ENCODE measurements at places on chromosomes 5 and 9.

GRCh38 chr5:126015235-126016181 is 407.7 kb upstream of the GRAMD2B start:
- no peak for DNase-seq

GRCh38 chr5:68288707-68289134 is 73.2 kb downstream of the PIK3R1 start:
- DNase-seq = peak; percentile 15

GRCh38 chr9:112774006-112774996 is 23.7 kb downstream of the SNX30 start:
- no peak for DNase-seq

DNA sequence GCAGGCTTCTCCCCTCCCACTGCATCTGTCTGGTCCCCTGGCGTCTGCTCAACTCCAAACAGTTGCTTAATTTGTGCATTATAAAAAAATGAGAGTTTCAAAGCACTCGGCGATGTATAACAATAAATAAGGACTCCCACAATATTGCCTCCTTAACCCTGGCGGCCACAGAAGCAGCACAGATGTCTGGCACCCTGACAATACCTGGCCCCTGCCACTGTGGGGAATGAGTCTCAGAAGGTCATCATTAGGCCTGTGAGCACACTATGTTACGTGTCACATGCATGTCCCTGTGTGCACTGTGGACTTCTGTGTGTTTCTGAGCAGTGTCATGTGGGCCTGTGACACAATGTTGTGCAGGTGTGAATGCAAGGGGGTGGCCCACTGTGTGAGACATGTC is 236.5 kb downstream of the PBX3 start:
- DNase-seq = no peak

GRCh38 chr9:87278971-87279733 is 218.5 kb upstream of the DAPK1 start:
- DNase-seq = no peak

GRCh38 chr9:14945351-14945750 is 35.1 kb upstream of the FREM1 start:
- no peak for DNase-seq

DNA sequence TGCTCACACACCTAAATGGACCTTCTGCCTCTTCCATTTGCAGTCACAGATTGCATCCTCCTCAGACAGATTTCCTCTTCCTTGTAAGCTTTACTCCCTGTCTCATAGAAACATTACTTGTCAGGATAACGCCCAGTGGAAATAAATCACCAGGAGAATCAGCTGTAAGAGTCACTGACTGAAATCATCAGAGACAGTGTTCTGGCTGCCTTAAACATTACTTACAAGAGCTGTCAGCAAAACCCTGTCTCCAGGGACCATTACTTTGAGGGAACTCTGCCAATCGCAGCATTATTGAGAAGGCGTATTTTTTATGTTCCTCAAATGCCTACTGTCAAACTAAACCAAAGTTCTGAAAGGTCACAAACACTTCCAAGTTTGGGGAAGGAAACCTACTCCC is 5.9 kb downstream of the DPYSL3 start:
- no peak for DNase-seq

DNA sequence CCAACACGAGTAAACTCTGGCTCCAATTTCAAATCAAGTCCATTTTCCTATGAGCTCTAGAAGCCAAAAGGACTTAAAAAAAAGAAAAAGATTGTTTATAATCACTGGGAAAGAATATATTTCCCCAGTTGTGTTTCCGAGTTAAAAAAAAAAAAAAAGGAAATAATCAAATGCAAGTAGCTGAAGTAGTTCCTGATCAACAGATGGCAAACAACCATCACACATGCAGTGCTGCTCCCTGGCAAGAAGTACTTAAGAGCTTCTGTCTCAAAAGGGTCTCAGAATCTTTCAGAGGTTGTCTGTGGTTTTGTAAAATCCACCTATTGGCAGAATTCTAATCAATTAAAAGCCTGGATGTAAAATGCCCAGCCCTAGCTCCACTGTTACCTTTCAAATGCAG is 387.9 kb downstream of the RAB3C start:
- DNase-seq = no peak

DNA sequence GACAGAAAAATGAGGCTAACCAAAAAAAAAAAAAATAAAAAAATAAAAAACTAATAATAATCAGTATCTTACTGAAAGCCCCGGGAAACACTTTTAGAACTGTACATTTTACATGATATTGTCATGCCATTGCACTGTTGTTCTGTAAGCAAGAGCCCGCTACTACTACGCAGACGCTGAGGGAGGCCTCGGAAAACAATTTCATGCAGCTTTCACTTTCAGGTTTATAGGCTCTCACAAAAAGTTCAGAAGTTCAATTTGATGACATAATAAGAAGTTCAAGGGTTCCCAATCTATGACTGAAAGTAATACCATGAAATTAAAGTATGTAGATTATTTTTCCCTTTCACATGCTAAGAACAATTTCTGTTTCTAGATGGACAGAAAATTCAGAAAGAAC is 318.3 kb upstream of the ITGA1 start:
- DNase-seq = no peak

DNA sequence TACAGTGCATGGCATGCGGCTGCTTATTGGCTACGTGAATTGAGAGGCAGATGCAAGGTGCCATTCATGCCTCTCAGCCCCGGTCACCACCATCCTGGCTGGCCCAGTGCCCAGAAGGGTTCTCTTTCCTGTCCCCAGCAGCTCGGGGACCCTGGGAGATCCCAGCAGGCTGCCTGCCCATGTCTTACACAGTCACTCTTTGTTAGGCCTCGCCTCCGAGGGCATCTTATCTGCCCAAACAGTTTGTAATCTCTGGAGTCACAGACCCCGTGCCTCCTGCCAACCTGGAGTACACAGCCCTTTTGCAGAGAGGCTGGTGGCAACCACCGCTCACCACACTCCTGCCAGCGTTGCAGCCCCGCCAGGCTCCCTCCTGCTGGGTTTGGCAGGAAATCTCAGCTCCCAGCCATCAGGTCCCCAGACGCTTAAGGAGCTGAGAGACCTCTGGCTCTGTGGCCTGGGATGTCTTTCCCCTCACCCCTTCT is 7.0 kb upstream of the AK1 start:
- DNase-seq = no peak

DNA sequence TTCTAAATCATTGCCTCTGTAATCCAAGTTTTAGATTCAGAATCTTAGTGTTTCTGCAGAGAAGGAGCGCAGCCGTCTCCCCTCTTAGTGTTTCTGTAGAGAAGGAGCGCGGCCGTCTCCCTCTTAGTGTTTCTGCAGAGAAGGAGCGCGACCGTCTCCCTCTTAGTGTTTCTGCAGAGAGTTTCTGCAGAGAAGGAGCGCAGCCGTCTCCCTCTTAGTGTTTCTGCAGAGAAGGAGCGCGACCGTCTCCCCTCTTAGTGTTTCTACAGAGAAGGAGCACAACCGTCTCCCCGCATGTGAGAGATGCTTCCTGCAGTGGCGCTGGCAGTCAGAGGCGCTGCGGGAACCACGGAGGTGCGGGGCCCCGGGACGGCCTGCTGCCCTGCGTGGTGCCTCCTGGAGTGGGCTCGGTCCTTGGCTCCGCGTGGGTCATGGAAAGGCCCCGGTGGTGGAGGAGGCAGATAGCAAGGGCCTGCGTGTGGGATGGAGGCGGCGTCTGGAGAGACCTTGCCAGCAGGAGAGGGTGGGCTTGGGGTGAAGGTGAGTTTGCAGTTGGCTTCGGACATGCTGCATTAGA is 10.9 kb downstream of the CEP72 start:
- no peak for DNase-seq

DNA sequence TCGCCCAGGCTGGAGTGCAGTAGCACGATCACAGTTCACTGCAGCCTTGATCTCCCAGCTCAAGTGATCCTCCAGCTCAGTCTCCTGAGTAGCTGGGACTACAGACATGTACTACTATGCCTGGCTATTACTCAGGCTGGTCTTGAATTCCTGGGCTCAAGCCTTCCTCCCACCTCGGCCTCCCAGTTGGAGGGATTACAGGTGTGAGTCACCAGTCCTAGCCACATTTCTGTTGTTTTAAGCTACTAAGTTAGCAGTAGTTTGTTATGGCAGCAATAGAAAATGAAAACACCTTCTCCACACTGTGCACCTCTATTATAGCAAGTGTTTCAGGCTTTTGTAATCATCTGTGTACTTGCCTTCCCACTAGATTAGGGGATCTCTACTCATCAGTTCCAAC is 588.9 kb upstream of the TLE4 start:
- no peak for DNase-seq

- DNase-seq = no peak
Observed at GRCh38 chr9:127136880-127137639, 14.6 kb upstream of the ANGPTL2 start.

DNA sequence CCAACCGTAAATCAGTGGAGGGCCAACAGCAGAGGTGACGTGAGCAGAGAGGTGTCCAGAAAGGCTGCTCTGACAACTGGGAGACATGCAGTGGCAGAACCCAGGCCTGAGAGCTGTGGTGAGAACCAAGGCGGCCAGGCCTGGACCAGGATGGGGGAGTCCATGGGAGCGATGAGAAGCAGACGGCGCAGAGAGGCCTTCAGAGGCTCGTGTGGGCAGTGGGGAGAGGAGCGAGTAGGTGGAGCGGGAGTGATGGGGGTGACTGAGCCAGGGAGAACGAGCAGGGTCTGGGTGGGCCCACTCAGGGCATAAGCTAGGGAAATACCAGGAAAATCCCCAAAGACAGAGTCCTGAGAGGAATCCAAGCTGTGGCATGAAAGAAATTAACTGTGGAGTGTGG is 7.9 kb upstream of the IL3 start:
- DNase-seq = no peak

GRCh38 chr9:8850914-8851313 is 1051.3 kb upstream of the DMAC1 start:
- DNase-seq = no peak

DNA sequence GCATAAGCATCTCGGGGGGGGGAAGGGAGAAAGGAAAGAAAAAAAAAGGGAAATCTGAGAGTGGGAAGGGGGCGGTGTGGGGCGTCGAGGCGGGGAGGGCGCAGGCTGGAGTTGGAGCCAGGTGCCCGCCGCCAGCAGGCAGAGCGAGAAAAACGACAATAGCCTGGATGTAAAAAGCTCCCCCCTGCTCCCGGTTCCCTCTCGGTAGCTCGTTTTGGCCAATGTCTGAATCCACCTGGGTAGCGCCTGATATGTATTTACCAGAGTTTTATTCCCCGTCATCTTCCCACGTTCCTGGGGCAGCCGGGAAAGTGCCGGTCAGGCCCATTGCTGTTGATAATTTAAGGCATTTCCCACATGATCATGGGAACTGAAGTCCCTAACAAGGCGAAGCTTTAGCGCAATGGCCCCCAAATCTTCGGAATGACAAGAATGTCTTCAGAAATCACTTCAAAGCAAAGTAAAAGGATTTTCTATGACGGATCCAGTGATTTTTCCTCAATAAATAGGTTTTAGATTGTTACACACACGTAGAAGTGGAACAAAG is 3.0 kb upstream of the OTP start:
- DNase-seq = peak; percentile 36

DNA sequence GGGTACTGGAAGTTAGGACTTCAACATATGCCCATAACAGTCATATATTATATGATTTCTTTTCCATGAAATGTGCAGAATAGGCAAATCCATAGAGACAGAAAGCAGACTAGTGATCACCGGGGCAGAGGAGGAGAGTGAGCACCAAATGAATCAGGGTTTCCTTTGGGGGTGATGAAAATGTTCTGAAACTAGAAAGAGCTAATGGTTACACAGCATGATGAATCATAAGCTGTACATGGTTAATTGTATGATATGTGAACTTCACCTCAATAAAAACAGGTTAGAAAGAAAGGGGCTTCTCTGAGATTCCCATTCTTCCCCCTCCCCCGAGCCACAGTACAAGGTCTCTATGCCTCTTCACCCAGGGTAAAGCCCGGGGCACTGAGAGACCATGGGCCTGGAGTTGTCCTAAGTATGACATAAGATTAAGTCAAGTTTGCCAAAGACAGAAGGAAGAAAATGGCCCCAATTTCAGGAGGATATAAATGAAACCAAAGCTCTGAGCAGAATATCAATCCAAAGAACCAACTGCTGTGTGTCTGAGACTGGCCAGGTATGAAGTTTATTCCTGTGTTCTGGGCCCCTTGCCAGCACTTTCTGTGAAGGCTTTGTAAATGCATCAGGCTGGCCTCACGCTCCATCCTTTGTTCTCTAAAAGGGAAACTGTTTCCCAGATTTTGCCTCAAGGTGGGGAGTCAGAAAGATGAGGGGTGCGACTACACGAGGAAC is 243.8 kb downstream of the CDK5RAP2 start:
- no peak for DNase-seq

GRCh38 chr5:176508603-176509002 is 28.6 kb downstream of the RNF44 start:
- DNase-seq = no peak

GRCh38 chr5:533955-534742 is 9.9 kb upstream of the SLC9A3 start:
- DNase-seq = no peak

GRCh38 chr9:84789463-84789830 is 119.9 kb downstream of the NTRK2 start:
- DNase-seq = no peak

DNA sequence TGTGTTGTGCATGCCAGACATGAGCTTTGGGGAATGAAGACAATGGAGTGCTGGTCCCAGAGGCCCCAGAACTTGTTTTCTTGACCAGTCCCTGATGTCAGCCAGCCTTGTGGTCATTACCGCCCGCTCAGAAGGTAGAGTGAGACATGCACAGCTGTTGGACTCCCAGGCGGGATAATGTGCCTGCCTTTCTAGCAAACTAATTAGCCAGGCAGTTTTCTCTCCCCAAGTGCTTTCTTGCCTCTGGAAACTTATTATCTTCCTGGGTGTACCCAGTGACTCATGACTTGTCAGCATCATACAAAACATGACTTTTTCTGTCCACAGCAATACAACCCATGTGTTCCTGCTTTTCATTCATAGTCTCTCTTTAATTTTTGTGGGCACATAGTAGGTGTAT is 131.1 kb downstream of the RMI1 start:
- no peak for DNase-seq

DNA sequence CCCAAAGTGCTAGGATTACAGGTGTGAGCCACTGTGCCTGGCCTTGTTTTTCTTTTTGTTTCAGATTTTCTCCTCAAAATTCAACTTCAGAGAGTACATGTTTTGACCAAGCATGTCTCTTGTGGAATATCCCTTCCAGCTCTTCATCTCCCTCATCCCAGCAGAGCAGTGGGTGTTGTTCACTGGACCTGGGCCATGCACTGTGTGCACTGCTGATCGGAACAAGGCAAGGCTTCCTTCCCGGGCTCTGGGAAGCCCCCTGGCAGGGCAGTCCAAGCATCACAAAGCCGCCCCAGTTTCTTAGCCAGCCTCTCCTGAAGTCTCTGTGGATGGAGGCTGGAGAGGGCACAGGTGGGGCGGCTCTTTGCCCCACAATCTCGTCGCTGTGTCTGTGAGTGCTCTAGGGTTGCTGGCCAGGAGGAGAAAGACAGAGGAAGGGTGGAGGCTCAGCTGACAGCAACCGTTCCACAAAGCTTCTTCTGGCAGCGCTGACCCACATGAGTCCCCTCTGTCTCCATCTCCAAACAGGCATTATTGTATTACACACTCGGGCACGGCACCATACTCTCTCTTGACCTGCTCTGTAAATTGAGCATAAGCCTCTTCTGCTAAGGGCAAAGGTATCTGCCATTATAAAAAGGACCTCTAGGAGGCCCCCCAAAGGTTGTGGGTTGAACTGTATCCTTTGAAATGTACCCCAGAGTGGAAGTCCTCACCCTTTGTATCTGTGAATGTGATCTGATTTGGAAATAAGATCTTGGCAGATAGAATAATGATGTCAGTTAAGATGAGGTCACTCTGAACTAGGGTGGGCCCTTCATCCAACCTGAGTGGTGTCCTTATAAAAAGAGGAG is 89.6 kb downstream of the TARS1 start:
- peak; percentile 13 for DNase-seq

Data from WTC11 (cell line).